Activated CD4-positive, CD25-positive, alpha-beta regulatory T cell treated with anti-CD3 and anti-CD28 coated beads, Interleukin-2, amount 50 U/mL, for 24 hours (primary cell): ENCODE measurements at places on chromosomes 5 and 9.

DNA sequence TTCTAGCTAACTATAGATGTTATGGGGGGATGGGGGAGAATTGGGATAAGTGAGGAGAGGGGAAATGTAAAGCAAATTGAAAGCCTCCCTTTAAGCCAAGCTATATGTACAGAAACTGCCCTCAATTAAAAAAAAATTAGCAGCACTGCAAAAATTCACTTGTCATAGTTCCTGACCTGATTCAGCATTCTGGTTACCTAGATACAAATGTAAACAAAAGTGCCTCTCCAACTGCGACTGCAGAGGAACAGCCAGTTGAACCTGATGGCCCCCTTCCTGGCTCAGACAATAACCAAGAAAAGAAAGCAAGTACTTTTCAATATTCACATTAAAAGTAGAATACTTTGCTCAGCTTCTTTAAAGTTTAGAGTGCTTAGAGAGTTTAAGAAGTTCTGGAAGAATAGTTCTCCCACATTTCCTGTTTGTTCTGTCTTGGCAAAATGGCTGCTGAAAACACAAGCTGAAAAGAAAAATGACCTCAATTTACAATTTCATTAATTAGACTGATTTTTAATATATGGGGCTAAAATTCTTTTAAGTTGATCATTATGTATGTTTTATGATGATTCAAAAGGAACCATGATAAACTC lies 1.5 kb downstream of the FAM81B start:
- no peak for ATAC-seq

DNA sequence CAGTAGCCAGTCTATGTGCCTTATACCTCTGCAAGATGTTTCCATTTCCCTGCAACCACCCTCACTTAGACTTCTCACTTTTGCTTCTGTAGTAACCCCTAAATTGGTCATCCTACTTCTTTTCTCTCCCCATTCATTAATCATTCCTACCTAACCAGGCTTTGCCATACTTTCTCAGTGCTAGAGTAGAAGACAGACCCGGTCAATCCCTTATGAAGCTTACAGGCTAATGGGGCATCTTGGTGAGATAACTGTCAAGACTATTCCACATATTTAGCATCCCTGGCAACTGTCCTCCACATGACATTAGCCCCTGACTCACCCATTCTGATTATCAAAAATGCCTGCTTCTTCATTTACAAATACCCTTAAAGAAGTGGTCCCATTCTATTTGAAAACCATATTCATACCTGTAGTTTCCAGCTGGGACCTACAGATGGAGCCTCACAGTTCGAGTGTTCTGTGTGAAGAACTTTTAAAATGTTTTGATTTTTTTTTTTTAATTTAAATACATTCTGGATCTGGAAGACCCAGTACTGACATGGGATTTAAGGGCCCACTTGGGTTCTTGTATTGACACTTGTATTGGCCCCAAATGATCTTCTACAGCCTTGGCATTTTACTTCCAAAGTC lies 21.0 kb downstream of the F2RL2 start:
- no peak for ATAC-seq

- ATAC-seq: no peak
Measured at GRCh38 chr9:69122549-69123141, 51.4 kb upstream of the TJP2 start.

GRCh38 chr9:19114680-19115270 lies 12.1 kb upstream of the HAUS6 start:
- no peak for ATAC-seq

DNA sequence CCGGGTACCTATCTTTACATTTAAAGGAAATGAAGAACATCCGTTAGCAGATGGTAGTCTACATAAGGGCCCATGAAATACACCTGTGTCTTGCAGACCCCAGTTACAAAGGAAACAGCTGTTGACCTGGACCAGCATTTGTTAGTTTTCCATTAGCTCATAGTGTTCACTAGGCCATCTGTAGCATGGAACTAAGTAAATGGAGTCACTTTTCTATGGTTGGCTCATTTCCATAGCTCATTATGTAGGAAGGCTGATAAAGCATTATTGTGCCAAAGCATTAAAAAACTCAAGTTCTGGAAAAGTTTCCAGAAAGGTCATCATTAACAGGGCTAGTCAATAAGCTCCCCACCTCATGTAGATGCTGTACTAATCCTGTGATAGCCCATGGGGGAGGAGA lies 62.1 kb downstream of the PCSK1 start:
- no peak for ATAC-seq

DNA sequence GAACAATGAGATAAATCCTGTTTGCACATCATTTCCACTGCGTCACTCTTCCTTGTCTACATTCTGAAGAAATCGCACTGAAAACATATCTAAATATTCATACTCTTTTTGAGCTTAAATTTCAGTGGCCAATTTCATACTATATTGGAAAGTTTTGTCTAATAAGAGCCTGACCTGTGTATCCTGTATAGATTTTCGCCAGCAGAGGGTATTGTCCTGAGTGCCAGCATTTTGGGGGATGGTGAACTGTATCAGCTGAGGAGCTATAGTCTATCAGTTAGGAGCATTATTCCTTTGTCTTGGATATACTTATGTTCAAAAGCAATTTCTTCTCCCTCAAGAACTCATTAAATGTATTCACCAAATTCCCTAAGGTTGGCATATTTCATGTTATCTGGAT lies 102.3 kb downstream of the SEMA6A start:
- no peak for ATAC-seq

- ATAC-seq: no peak
Measured at GRCh38 chr5:161034451-161034850, 182.4 kb upstream of the ATP10B start.
